Stimulated activated CD4-positive, alpha-beta T cell treated with anti-CD3 and anti-CD28 coated beads, Interleukin-4, amount 100 ng/mL, for 4 hours (primary cell): ENCODE measurements at places on chromosomes 4 and X.
A peak's percentile ranks its signal among the peaks of the same experiment; 100 is the strongest.

- DNase-seq, result no peak
These were observed 17.2 kb upstream of the POLA1 start for GRCh38 chrX:24676403-24677024.

DNA sequence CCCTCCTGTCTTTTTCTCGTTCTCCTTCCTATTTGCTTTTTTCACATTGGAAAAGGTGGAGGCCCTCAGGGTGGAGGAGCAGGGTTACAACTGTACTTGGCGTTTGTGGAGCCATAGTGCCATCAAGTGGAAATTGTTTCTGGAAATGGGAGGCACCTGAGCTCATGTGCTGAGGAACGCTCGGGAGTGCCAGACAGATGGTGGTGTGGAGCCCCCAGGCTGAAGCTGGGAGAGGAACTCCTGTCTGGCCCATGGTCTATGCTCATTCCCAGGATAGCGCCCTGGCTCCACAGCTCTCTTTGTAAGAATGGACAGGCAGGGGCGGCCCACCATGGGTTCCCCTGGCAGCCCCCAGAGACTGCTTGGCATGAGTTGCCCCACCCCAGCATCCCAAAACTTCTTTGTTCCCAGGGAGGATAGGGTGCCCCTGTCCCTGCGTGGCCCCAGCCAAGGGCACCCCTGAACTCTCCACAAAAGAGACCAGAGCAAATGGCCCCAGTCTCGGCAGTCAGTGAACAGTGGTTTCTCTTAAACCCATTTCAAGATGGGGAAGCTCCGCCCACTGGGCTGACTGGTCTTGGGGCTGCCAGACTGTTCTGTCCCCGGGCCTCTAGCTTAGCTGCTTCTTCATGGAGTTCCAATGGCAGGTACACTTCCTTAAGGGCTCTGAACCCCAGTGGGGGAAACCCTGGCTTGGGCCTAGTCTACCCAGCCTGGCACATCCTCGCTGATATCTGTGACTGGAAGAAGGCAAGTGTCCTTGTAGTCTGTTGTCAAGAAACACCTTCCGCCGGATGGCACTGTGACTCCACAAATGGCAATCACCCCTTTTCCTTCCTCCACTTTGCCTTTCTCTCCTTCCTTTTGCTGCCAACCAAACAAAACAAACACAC lies 70.1 kb downstream of the NBDY start:
- DNase-seq, result no peak

DNA sequence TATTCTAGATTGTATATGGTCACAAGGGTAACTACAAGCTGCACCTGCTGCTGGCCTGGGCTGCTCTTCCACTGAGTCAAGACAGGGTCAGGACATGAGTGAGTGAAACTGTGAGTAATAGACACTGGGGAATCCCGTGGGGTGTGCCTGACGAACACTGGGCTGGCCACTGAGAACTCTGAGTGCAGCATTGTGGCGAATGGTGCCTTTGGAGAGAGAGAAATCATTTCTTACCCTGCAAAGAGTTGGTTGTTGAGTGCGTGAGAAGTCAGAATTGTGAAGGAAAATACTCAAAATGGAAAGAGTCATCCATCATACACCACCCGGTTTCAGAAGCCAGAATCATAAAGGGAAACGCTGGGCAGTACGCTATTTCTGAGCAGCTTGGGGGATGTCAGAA lies 43.1 kb upstream of the LSM6 start:
- DNase-seq, result peak; percentile 12

DNA sequence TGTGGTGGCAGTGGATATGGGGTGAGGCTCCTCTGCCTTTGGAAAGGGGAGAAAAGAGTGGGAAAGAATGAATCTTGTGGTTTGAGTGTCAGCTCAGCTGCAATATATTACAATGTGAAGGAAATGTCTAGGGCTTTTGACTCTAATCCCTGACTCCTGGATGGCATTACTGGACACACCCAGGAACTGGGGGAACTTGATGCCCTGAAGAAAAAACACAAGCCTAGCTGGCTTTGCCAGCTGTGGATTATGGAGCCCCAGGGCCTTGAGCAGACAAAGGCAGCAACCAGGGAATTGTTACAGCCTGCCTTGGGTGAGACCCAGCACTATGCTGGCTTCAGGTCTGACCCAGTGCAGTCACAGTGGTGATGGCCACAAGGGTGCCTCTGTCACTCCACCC lies 57.1 kb upstream of the CYSLTR1 start:
- DNase-seq, result no peak

DNA sequence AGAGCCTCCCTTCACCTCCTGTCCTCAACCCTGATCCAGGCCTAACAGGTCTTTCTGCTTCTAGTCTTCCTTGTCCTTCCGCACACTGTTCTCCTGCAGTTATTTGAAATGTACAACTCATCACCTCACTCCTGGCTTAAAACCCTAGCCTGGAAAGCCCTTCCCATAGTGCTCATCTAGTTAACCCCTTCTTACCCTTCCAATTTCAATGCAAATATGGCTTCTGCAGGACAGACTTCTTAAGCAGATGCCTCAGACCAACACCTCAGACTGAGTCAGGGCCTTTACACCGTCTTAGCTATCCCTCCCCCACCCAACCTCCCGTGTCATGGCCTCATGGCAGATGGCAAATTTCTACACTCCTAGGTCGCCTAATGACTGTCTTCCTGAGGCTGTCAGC lies 130.4 kb downstream of the BCOR start:
- DNase-seq, result no peak

DNA sequence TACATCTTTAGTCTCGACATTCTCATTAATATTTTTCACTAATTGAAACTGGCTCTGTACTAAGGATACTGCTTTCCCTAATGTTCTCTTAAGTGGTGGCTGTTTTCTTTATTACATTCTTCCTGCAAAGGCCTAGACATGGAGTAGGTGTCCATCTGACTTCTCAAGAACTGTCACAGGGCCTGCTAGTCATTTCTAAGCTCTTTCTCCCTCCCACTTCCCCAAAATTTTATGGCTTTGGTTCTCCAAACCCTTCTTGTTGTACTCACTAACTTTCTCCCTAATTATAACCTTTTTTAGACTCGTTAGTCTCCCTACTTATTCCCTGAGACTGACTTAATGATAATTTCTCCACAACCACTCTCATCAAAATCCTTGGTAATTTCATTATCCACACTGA lies 133.3 kb downstream of the SPOCK3 start:
- DNase-seq, result no peak

DNA sequence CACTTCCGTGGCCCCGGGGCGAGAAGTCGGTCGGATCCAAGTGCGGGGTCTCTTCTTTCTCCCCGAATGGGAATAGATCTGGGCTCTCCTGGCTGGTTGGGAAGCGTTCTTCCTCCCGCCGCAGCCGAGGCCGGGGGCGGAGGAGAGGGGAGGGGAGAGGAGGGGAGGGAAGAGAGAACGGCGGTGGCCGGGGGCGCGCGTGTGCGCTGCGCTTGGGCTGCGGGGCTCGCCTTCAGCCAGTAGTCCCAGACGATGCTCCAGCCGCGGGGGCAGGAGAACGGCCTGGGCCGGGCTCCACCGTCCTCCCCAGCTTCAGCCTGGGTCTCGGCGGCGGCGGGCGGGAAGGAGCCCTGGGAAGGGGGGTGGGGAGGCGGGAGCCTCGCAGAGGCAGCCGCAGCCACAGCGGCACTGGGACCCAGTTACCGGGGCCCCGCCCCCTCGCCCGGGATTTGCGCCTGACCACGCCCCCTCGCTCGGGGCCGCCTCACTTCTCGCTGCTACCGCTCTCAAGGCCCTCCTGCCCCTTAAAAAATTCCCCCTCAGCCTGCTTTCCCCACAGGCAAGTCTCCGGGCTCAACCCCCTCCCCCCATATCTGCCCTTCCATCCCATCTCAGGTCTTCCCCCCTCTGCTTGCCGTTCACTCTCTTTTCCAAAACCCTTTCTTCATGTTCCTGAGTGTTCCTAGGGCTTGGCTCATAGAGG lies at the start of gene FGD1:
TSS of gene FGD1 (minus strand) at position 421 of the 703 bp plus-strand sequence. CDS start 802 bp downstream, outside the sequence.
- peak; percentile 59 for DNase-seq

DNA sequence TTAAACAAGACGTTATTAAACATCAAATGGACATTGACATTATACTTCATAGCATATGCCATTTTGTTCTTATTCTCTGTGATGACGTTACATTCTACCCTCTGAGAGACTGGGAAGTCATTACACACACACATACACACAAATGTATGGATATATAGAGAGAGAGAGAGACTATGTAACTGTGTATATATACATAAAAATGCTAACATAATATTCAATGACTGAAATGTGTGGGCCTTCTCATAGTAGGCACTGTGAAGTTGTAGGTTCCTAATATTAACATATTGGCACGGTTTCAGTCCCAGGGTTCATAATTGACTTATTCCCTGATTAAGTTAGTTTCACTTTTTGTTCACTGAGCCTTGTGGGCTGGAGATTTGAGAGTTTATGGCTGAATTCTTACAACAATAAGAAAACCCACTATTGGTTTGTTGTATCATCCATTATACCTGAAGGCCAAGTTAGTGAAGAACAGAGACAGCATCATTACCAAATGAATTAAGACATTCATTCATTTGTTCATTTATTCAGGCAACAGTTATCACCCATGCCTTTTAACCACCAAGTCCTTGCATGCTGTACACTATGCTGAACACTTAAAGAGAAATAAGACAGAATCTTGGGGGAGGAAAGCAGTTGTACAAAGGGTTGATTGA lies 68.5 kb downstream of the GAB1 start:
- no peak for DNase-seq

DNA sequence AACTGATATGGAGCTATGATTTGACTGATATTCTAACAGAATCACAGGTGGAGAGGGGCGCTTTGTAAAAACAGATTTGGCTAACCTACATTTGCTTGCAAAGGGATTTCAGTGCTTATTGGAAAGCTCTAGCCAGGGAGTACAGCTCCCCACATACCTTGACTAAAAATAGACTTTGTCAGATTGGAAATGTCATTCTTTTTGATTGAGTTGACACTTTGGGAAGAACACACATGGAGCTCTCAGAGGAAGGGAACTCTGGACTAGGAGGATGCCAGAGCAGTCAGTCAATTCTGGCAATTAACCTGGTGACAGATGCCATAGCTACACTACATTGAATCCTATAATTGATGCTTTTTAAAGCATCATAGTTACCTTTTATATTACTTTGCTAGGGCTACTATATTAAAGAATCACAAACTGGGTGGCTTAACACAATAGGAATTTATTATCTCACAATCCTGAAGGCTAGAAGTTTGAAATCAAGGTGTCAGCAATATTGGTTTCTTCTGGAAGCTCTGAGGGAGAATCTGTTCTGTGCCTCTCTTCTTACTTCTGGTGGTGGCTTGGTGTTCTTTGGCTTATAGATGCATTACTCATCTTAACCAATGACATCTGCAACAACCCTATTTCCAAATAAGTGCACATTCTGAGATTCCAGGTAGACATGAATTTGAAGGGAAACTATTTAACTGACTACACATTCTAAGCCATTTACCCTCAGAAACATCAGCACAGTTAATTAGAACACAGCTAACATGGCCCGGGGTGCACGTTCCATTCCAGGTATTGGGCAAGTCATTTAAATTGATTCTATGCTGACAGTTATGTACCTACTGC lies 8.4 kb upstream of the HERC3 start:
- no peak for DNase-seq

DNA sequence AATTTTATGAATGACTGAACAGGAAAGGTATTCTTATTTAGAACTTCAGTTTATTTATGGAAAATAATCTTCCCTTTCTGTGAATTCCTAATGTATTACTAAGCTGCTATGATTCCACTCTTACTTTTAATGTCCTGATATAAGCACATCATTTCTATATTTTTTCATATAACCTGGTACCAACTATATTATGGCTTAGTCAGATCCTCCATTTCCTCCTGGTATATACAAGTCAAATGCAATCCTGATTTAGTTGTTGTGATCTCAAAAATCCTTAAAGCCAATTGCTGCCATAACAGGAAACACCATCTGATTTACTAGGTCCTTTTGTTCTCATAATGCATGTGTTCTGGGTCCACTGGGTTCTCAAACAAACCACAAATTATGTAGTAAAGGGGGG lies 26.8 kb downstream of the TRMT2B start:
- DNase-seq, result no peak

- DNase-seq, result no peak
These were observed 128.4 kb upstream of the GPC4 start for GRCh38 chrX:133543654-133544053.

DNA sequence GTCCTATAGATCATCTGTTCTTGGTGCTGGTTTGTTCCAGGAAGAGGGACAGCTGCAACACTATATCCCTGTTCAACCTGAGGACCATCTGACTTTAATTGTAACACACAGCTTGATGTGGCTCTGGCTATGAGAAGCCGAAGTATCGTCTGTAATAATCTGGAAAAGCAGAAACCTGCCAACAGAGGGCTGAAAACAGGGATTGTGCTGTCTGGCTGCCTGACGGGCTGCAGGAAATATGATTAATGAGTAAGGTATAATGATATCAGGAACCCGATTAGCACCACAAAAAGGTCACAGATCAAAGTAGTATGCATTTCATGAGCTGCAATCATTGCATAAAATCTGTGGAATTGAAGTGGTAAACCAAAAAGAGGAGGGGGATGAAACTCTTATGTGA lies 170.4 kb upstream of the MAB21L2 start:
- DNase-seq, result no peak

GRCh38 chr4:145731028-145731427 lies 51.1 kb downstream of the C4orf51 start:
- no peak for DNase-seq

DNA sequence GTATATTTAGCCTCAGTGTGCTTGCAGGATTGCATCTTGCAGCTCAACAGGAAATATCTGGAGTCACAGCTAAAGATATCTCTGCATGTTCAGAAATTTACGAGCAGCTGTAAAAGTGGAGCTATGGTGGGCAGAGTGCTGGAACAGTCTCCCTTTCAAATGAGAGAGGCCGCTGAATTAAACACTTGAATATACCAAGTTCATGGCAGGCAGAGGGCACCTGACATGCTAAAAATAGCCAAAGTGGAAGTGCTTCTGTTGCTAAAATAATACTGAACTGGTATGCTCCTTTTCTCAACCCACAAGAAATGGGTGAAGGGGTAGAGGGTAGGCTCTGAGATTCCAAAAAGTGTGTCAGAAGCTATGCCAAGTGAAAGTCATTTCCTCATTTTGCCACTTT lies 98.1 kb downstream of the MGST2 start:
- no peak for DNase-seq

- DNase-seq, result no peak
These were observed 20.6 kb upstream of the PPP2R2C start for GRCh38 chr4:6492861-6493657.

DNA sequence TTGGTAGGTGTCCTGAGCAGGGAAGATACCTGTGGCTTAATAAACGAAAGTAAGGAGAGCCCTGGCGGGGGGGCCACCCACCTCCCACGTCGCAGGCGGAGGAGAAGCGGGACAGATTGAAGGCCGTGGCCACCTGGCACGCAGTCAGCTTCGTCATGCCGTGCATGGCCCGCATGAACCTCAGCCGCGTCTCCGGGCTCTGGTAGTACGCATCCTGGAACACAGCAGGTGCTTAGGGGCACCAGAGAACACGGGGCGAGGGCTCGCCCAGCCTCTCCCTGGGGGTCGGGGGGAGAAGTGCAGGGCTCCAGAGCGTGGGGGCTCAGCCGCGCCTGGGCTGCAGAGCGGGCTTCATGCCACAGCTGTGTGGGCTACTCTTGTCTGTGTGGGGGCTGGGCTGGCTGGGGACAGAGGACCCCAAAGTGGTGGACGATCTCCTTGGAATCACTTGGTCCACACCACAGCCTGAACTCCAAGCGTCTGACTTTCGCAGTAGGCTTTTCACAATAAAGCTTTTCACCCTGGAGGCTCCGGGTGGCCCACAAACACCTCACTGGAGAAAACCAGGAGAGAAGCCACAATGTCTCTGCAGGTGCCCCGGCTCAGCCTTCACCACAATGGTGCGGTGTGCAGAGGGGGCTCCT lies 27.1 kb upstream of the SLC25A6 start:
- DNase-seq, result no peak

- no peak for DNase-seq
These were observed 296.9 kb downstream of the GRID2 start for GRCh38 chr4:92600638-92601037.

GRCh38 chrX:70176938-70177533 lies at the start of gene DGAT2L6:
Gene DGAT2L6 (plus strand): TSS chrX:70177483. CDS start chrX:70177583, 100 bp downstream.
- no peak for DNase-seq
